ENCODE measurements at places on chromosomes 7 and 10. TPM values are rescaled to one million over a fixed set of nuclear protein-coding genes. Genes with fewer than 3 reads are reported as not detected.

- DNase-seq: no peak
Observed at GRCh38 chr10:114477285-114477684, 73.0 kb upstream of the AFAP1L2 start.

DNA sequence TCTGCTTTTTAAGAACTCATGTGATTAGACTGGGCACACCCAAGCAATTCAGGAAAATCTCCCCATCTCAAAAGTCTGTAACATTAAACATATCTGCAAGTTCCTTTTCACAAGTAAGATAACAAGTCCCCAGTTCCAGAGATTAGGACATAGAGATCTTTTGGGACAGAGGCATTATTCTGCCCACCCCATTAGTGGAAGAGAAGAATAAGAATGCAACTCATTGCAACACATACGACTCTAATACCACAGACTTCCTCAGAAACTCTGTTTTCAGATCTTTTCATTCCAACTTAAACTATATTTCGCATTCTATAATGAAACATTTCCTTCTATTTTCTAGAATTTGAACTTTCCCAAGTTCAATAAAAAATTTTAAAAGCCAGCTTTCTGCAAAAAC, 137.7 kb downstream of the SEMA3C start:
- DNase-seq: no peak

GRCh38 chr10:23877791-23878320, 331.1 kb upstream of the KIAA1217 start:
- DNase-seq: no peak

- DNase-seq: no peak
Observed at GRCh38 chr10:28137907-28138880, 139.3 kb upstream of the ODAD2 start.

- DNase-seq: no peak
Observed at GRCh38 chr7:25444991-25445390, 216.7 kb upstream of the NPVF start.

- DNase-seq: no peak
Observed at GRCh38 chr7:104979167-104979841, 34.7 kb upstream of the KMT2E start.

- DNase-seq: no peak
Observed at GRCh38 chr7:22651036-22651435, 76.0 kb upstream of the IL6 start.

DNA sequence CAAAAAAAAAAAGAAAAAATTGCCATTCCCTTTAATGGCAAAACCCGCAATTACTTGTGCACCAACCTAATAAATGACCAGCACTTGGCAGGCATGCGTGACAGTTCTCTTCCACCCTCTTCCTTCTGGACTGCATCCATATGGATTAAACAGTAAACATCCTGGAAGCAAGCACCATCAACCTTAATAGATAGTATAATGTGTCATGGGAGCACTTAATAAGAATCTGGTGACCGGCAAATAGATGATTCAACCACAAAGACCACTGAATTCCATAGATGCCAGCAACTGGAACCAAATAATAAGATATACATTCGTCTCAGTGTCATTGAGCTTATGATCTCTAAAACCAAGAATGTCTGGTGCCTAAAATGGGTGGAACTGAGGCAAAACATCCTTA, 610.2 kb downstream of the CALN1 start:
- no peak for DNase-seq

SSBP1 gene
- total RNA-seq: 254 TPM

HABP2 gene
- not detected for total RNA-seq

NEUROG3 gene
- 0.31 TPM for total RNA-seq
